ENCODE measurements at places on chromosomes 3 and 15. TPM values are rescaled to one million over a fixed set of nuclear protein-coding genes. Genes with fewer than 3 reads are reported as not detected.

LDHAL6B gene
- total RNA-seq = not detected

DNAH12 gene
- total RNA-seq = under 0.01 TPM

B3GALNT1 gene
- 8.2 TPM for total RNA-seq

KNG1 gene
- total RNA-seq = not detected

GABRG3 gene
- total RNA-seq = not detected

MYD88 gene
- total RNA-seq = 9.3 TPM
